HEK293T (cell line): ENCODE measurements at places on chromosomes 2 and 18.

DNA sequence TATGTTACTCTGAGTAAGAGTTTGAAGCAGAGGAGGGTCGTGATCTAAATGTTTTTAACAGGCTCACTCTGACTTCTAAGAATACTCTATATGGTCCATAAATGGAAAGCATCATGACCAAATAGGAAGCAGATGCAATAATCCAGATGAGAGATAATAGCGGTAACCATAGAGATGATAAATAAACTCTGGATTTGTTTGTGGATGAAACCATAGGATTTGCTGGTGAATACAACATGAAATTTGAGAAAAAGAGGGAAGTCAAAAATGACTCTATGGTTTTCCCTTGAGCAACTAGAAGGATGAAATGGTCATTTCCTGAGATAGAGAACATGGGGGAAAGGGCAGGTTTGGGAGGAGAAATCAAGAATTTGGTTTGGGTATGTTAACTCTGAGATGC, 3.9 kb downstream of the HEATR5B start:
- no peak for DNase-seq

DNA sequence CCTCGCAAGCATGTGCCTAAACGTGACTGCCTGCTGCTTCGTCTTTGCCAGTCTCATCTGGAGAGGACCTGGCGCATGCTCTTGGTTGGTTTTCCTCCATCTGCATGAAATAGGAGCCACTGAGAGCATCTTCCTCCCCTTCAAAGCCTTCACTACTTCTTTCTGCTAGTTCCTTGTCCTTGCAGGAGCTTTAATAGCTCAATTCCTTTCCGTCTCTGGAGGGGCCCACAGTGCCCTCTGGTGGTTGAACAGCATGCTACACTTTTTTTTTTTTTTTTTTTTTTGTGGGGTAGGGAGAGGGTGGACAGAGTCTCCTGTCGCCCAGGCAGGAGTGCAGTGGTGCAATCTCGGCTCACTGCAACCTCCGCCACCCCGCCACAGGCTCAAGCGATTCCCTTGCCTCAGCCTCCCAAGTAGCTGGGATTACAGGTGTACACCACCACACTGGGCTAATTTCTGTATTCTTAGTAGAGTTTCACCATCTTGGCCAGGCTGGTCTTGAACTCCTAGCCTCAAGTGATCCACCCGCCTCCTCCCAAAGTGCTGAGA, 59.6 kb downstream of the SP110 start:
- peak; percentile 66 for DNase-seq

DNA sequence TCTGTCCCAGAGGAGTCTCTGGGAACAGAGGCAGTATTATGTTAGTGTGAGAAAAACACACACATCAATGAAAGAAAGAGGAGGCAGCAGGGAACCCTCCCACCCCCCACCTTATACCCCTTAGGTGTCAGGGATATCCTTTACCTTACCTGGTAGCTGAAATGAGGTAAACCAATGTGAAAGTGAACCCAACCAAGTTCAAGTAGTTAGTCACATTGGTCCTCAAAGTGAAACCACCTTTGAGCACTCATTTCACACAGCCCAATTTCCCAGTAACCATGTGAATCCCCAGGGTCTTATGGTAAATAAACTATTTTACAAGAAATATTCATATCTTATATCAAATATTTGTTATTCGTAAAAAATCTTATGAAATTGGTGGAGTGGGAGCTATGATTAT, 377.8 kb downstream of the LRATD1 start:
- DNase-seq, result no peak

DNA sequence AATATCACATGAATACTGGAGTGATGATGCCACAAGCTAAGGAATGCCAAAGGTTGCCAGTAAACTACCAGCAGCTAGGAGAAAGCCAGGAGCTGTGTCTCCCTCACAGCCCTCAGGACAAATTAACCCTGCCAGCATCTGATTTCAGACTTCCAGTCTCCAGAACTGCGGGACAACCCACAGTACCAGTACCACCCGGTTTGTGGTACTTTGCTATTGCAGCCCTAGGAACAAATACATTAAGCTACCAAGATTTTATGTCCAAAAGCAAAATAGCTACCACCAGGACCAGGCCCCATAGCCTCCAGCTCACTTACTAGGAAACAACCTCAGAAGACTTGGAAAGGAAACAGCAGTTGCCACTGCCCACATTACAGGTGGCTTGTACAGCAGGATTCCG, 10.0 kb downstream of the PID1 start:
- no peak for DNase-seq

DNA sequence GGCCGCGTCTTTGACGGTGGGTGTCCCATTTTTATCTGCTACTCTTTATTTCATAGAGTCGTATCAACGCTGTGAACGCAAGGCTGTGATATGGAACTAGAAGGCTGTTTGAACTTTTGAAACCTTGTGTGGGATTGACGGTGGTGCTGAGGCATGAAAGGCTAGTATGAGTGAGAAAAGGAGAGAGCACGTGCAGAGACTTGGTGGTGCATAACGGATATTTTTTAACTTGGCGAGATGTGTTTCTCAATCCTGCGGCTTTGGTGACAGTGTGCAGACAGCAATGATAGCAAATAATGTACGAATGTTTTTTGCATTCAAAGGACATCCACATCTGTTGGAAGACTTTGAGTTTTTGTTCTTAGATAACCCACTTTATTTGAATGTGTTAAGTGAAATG, 6.2 kb downstream of the HES6 start:
- DNase-seq, result no peak

DNA sequence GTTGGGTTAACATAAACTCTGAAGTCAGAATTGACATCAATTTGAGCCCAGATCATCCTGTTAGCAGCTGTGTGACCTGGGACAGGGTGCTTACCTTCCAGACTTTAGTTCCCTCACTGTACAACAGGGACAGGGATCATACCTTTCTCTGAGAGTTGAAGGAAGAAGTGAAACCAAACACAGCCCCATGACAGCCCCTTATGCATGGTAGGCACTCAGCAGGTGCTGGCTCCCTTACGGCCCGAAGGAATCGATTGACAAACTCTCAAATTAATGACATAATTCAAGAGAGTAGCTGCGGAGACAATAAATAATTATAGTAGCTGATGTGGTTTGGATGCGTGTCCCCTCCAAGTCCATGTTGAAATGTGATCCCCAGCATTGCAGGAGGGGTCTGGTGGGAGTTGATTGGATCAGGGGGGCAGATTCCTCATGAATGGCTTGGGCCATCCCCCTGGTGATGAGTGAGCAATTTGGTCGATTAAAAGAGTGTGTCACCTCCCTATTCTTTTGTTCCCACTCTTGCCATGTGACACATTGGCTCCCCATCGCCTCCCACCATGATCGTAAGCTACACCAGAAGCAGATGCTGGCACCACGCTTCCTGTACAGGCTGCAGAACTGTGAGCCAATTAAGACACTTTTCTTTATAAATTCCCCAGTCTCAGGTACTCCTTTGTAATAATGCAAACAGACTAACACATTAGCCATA, 72.4 kb downstream of the ODC1 start:
- no peak for DNase-seq

DNA sequence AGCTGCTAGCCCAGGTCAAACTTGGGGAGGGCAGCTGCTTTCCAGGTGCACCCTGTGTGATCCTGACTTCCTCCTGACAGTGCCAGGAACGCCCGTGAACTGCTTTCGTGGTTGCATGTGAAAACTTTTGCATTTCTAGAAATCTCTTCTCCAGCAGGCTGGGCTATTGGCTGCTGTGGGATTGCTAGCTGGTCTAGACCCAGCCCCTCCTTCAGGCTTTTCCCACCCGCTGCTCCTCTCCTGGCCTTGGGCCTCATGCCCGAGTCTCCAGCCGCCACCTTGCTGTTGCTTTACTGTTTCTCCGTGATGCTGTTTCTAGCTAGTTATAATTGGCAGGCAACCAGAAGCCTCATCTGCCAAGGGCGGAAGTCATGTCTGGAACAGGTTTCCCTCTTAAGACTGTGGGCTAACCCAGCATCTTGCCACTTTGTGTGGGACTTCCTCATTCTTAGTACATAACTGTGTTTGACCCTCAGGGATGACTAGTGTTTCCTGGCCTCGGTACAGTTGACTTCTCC, 27.0 kb upstream of the MGAT4A start:
- DNase-seq, result no peak

DNA sequence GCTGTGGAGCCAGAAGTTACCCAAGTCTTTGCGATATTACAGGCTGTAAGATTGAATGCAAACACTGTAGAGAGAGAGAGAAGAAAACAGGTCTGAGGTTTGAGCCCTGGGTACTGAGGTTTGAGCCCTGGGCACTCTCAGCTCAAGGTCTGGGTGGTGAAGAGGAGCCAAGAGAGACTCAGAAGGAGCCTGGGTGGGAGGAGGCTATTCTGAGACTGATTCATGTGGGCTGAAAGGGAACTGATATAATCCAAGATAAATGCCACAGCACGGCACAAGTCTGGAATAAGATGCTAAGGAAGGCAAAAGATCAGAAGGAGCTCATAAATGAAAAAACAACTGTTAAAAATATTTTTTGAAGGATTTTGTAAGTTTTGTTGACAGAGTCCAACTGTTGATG, 407.6 kb upstream of the HS6ST1 start:
- DNase-seq, result no peak

DNA sequence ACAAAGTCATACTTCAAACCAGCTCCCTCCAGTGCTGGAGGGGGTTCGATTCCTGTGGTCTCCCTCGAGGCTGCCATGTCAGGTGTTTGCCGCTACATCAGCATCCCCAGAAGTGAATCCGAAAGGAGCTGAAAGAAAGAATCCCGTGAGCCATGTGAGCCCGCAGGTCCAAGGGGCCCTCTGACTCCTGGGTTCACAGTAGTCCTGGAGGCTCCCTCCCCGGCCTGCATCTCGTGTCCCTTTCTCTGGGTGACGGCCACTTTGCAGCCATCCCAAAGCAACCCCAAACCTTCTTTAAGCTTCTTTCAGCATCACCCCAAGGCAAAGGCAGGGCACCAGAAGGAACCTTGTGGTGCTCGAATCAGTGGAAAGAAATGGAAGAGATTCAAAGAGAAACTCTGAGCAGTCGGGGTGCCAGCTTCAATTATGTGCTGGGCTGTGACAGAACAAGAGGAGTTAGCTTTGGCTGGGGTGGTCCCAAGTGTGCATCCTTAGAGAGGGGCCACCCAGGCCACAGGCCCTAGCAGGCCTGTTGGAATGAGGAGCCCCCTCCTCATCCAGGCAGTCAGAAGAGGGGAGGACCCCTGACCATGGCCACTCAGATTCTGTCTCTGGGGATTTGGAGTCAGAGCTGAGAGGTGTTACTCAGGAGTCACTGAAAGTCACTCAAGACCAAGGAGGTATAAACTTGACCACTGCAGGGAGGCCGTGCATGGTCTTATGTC, 59.7 kb downstream of the CIB4 start:
- DNase-seq, result no peak

DNA sequence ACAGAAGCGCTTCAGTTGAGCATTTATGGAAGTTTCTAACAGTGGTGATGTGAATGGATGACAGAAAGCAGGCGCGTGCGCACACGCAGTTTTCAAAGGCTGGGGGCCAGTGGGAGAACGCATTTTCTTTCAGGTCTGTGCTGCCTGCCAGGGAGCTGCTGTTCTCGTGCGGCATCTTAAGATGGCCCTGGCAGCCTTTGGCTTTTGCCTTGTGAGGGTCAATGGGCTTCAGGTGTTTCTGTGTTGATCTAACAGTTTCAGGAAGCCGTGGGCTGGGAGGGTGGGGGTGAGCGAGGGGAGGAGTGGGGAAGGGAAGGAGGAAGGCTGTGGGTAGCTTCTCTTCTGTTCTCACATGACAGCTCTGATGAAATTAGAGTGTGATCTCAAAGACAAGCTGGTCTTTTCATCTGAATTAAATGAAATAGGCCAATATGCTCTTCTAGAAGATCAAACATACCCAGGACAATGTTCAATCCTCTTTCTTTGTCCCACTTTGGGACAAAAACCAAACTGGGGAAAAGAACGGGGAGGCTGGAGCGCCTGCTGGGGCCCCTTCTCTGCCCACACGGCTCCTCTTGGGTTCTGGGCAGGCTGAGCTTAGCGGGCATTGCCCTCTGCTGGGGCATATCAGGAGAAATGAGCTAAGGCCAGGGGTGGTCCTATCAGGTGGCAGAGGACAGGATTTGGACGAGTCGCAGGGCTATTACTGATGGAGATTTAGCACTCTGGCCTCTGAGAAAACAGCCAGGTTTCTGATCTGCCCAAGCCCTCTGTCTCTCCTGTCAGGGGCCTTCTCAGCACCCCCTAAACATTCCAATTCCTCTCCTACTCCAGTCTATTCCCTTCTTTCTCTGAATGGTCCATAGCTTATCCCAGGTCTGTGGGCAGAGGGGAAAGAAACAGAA, 126.2 kb upstream of the LGALSL start:
- no peak for DNase-seq

GRCh38 chr2:50649626-50650402, 382.1 kb downstream of the NRXN1 start:
- no peak for DNase-seq

- no peak for DNase-seq
These were observed 46.5 kb upstream of the MYCN start for GRCh38 chr2:15893689-15894480.

DNA sequence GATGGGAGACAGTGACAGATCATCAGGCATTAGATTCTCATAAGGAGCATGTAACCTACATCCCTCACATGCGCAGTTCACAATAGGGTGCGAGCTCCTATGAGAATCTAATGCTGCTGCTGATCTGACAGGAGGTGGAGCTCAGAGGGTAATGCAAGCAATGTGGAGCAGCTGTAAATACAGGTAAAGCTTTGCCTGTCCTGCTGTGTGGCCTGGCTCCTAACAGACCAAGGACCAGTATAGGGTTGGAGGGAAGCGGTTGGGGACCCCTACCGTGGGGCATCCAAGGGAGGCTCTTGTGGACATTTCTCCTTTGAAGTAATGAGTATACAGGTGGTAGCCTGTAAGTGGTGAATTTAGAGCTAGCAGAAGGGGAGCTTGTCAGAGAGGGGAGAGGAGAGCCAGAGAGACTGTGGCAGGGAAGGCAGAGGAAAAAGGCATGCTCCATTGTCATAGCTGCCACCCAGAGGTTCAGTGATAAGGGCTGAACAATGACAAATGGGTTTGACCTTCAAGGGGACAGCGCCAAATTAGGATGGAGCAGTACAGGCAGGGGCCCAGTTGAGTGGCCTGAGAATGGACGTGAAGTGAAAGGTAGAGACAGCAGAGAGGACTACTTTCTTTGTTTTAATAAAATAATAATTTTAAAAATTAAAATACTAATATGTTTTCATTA, 15.2 kb upstream of the TMBIM1 start:
- DNase-seq, result no peak

- DNase-seq, result no peak
These were observed 182.0 kb upstream of the TRIB2 start for GRCh38 chr2:12534646-12535263.

DNA sequence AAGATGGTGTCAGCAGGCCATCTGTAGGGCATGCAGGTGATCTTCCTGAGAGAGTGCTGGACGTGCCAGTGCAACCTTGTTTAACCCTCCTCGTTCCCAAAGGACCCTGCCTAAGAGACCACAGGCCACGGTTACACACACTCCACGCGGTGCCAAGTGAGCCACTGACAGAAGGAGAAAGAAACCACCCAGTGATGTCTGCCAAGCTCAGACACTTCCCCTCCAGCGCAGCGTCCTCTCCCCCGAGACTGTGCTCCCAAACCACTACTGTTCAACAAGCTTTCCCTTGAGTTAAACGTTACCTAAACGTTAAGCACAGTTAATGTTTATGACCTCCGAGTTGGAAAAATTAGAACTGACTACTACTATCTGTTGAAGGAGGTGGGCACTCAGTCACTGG, 119.1 kb upstream of the NCK2 start:
- no peak for DNase-seq

- DNase-seq, result peak; percentile 68
These were observed 521.2 kb upstream of the FANCL start for GRCh38 chr2:58762176-58762781.

- peak; percentile 52 for DNase-seq
These were observed 68.7 kb upstream of the LYPD6 start for GRCh38 chr2:149261692-149262091.

- no peak for DNase-seq
These were observed 39.4 kb downstream of the SCTR start for GRCh38 chr2:119484834-119485233.

- DNase-seq, result peak; percentile 72
These were observed 287.4 kb downstream of the PRKCE start for GRCh38 chr2:45938649-45939511.
